KG1 (cell line): ENCODE measurements at places on chromosomes 13 and 19.

- no peak for DNase-seq
Observed at GRCh38 chr13:31846961-31847752, 107.8 kb downstream of the RXFP2 start.

DNA sequence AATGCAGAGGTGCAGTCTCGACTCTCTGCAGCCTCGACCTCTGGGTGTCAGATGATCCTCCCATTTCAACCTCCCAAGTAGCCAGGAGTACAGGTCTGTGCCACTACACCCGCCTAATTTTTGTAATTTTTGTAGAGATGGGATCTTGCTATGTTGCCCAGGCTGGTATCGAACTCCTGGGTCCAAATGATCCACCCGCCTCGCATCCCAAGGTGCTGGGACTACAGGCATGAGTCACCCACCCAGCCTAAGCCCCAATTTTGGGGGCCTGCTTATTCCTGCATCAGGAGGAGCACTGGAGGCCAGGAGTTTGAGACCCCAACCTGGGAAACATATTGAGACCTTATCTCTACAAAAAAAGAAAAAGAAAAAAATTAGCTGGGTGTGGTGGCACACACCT is 80.1 kb upstream of the ADGRE5 start:
- no peak for DNase-seq

DNA sequence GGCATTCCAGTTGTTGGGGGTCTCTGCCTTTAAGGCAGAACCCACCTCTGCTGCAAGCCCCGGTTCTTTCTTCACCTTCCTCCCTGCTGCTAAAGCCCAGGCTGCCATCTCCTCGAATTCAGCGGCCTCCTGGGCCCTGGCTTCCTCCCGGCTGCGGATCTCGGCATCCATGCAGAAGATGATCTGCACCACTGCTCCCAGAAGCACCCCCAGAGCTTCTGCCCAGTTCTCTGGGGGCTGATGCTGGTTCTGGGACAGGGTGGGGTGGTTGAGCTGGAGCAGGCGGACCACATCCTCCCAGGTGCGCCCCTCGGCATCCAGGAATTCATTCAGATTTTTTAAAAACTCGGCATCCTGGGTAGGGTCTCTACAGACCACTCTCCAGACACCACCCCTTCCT is 987 bp downstream of the PNMA8A start:
- no peak for DNase-seq

DNA sequence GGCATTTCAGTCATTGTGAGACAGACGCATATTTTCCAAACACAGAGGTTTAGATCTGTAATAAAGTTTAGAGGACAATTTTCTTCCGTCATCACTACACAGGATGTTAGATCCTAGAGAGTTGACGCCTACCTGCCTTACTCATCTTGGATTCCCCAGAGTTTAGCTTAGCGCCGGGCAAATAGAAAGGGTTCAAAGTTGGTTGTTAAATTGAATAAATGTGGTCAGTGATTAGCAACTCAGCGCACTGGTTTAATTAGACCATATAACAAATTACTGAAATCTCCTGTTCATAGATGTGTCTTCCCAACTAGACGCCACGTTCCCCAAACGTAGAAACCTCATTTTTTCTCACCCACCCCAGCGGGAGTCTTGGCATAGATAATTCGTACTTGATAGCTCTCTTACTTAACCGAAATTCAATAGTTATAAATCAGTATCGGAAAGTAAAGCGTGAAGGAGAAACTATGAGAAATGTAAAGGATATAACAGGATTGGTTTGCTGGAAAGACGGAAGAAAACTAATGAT is 726 bp upstream of the UFM1 start:
- peak; percentile 63 for DNase-seq

DNA sequence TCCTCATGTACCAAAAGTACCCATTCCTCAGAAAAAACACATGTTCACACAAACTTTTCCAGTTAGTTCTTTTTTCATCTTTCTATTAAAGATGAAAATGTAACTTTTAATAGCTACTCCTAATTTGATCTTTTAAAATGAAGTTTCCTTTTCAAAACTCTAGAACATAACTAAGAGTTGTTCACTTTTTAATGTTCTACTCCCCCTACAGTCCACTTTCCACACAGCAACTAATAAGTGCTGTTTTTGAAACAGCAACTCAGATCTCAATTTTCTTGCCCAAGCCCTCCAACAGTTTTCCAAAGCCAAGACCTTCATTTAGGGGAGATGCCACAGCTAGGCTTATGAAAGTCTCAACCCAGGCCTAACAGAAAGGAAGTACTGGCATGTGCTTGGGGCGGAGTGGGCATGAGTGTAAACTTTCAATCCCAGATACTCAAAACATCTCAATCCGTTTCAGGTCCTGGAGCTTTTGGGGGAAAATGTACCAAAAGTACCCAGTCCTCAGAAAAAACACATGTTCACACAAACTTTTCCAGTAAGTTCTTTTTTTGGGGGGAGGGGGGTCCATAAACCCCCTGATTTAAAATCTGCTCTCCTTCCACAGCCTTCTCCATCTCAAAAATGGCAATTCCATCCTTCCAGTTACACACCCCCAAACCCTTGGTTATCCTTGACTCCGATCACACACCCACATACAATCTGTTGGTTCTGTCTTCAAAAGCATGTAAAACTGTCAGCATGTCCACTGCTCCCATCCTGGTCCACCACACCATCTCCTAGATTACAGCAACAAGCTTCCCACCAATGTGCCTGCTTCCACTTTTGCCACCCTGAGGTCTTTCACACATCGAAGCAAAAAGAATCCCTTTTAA is 2.0 kb downstream of the FBL start:
- DNase-seq, result no peak

DNA sequence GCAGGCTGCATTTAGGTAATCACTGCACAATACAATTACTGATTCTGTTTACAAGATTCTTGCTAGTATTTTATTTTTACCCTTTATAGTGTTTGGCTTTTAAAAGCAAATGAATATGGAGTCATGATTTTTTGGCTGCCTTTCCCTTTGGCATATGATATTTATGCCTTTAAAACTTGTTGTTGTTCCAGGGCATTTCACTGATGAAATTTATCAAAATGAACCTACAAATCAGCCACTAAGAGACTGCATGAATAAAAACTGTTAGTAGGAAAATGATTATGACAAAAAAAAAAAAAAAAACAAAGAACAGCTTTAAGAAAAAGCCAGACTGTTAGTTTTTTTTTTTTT is 2.6 kb downstream of the CPB2 start:
- DNase-seq, result no peak

DNA sequence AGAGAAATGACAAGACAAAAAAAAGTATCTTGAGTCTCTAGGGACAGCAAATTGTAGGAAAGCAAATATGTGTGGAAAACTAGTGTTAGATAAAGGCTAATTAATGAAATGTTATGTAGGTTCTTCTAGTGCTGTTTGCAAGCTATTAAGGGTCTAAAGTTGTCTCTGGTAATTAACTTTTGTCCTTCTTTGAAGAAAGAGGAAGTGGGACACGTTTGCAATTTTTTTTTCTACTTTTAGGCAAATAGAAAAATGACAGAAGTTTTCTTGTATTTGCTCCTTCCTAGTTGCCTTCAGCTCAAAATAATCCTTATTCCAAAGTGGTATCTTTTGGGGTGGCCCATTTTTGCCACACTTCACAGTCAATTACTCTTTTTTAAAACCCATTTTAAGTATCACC is 1877.7 kb upstream of the PRR20A start:
- DNase-seq, result no peak
